GM04504 (cell line): ENCODE measurements at places on chromosomes 7 and 10.

- no peak for DNase-seq
Measured at GRCh38 chr7:43791-44540, 148.4 kb upstream of the FAM20C start.

DNA sequence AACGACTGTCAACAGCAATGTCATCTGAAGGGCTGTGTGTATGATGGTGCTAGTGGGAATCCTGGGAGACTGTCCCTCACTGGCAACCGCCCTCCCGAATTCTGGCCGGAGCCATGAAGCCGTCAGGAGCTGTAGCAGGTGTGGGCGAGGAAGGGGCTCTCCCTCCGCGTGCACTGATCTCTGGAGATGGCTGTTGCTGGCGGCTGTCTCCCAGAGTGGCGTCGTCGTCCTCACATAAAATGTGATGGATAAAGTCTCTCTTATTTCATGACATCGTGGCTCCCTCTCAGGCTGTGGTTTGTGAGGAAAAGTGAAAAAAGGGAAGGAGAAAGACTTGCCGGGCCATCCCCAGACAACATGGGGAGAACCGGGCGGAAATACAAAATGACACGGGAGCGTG is 216.5 kb downstream of the DNAJB6 start:
- DNase-seq = no peak

GRCh38 chr10:44990965-44991364 is 9.8 kb upstream of the ZNF22 start:
- DNase-seq = no peak

DNA sequence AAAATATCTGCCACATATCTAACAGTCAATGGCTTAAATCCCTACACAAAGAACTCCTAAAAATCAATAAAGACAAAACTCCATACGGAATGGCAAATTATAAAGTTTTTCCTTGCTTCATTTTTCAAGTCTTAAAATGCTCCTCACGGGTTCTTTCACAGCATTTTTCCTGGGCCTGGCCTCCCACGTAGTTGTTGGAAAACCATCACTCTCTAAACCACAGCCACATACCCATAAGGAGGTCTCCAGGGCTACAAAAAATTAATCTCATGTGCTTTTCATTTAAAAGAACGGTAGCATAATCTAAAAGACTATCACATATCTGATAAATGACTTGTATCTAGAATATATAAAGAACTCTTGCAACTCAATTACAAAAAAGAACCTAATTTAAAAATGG is 2.9 kb downstream of the COA1 start:
- no peak for DNase-seq

- DNase-seq = no peak
Measured at GRCh38 chr10:5890452-5890915, 441 bp downstream of the FBH1 start.

DNA sequence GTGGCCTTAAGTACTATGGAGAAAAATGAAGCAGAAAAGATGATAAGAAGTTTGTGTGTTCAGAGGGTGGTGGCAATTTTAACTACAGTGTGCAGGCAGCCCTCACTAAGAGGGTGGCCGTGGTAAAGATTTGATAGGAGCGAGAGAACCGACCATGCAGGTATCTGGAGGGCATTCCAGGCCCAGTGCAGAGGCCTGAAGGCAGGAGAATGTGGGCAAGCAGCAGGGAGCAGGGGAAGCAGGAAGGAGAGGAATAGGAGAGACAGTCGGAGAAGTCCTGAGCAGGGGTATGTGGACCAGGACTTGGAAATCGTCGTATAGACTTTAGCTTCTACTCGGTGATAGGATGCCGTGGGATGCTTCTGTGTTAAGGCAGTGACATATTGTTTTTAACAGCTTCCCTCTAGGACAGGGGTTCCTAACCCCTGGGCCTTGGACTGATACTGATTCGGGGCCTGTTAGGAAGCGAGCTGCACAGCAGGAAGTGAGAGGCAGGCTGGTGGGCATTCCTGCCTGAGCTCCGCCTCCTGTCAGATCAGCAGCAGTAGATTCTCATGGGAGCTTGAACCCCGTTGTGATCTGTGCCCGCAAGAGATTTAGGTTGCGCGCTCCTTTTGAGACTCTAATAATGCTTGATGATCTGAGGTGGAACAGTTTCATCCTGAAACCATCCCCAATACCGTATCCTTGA is 227.2 kb downstream of the CCDC3 start:
- DNase-seq = no peak

GRCh38 chr7:1598286-1598685 is 28.5 kb upstream of the PSMG3 start:
- no peak for DNase-seq

- DNase-seq = no peak
Measured at GRCh38 chr7:100630066-100630465, 11.3 kb downstream of the TFR2 start.

GRCh38 chr7:19030281-19030680 is 87.2 kb downstream of the TWIST1 start:
- DNase-seq = peak; percentile 52

GRCh38 chr10:24531439-24531838 is 192.2 kb downstream of the ARHGAP21 start:
- DNase-seq = no peak

GRCh38 chr10:6035101-6035834 is 26.9 kb downstream of the IL2RA start:
- no peak for DNase-seq

DNA sequence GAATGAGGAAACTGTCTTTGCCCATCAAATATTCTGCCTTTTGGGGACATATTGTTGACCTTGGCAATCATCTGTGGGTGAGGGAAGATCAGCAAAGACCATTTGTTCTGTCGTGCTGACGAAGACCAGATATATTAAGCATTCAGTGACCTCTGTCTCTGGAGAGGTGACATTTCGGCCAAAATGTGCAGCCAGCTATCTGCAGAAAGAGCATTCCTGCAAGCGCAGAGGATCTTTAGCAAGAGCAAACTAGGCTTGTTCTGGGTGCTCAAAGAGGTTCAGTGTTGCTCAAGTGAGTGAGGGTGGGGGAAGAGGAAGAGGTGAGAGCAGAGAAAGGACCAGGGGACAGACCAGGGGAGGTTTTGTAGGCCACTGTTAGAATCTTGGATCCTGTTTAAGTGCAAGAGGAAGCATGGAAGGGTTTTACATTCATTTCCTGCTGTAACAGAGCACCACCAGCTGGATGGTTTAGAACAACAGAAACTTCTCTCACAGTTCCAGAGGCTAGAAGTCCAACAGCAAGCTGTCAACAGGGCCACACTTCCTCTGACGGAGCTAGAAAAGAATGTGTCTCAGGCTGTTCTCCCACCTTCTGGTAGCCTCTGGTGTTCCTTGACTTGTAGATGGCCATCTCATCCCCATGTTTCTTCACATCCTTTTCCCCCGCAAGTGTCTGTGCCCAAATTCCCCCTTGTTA is 11.2 kb downstream of the C10orf120 start:
- peak; percentile 1 for DNase-seq

DNA sequence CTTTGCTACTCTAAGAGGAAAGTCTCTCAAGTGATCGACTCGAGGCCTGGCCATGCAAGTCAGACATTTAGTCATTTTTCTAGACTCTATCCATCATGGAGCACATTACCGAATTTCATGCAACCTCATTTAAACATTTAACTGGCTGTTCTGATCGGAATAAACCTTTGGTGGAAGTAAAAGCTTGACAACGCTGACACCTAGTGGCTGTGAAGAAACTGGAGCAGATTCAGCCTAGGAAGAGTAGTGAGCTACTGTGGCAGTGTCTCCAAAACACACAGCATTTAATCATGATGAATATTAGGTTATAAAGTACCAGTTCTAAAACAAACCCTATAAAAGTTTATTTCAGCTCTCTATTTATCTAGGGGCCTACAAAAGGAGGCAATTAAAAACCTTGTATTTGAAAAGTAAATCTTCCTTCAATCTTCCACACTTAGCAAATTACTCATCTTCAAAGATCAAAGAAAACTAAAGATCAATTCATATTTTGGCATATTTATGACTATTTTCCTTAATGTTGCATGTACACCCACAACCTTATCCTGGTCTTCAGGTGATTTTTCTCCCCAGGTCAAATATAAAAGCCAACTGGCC is 175.0 kb downstream of the CTNNA3 start:
- peak; percentile 13 for DNase-seq

- no peak for DNase-seq
Measured at GRCh38 chr7:120156476-120156875, 116.5 kb upstream of the KCND2 start.

GRCh38 chr7:26096136-26096535 is 55.9 kb upstream of the NFE2L3 start:
- DNase-seq = no peak

- DNase-seq = no peak
Measured at GRCh38 chr7:1639532-1640175, 30.4 kb upstream of the ELFN1 start.

DNA sequence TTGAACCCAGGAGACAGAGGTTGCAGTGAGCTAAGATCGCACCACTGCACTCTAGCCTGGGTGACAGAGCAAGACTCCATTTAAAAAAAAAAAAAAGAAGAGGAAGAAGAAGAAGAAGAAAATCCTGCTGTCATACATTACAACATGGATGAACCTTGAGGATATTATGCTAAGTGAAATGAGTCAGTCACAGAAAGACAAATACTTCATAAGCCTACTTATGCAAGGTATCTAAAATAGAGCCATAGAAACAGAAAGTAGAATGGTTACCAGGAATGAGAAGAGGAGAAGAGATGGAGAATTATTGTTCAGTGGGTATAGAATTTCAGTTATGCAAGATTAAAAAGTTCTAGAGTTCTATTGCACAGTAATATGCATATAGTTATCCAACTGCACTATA is 466.5 kb downstream of the PLXNA4 start:
- DNase-seq = no peak

DNA sequence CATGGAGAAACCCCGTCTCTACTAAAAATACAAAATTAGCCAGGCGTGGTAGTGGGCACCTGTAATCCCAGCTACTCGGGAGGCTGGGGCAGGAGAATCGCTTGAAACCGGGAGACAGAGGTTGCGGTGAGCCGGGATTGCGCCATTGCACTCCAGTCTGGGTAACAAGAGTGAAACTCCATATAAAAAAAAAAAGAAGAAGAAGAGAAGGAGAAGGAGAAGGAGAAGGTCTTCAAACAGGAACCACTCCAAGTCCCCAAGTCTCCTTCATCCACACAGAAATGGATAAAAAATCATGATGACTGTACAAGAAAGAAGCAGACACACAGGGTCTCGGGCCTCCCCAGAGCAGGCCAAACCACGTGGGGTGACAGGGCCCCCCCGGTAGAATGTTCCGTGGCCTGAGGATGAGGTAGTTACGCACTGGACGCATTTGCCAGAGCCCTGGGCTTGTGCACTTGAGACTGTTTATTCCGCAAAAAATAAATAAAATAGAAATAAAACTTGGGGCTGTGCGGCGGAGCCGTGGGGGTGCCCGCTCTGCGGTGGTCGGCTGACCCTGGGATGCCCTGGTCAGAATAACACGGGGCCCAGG is 15.8 kb downstream of the VENTX start:
- DNase-seq = no peak

DNA sequence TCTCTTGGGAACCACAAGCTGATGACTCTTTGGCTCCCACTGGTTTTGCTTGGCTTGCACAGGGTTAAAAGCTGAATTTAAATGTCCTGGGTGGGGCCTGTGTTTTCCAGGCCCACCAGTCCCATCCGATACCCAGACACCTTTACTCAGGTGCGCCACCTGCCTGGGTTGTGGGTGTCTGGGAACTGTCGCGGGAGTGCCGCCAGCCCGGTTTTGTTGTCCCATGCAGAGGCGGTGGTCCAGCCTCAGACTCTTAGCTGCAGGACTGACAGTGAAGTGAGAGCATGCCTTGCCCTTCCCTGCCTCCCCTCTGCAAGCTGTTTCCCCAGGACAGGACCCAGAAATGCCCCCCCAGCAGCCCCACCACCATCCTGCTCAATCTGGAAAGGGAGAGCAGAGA is 255.6 kb upstream of the ZNF32 start:
- no peak for DNase-seq

- no peak for DNase-seq
Measured at GRCh38 chr10:108412323-108412722, 1247.8 kb upstream of the SORCS1 start.

DNA sequence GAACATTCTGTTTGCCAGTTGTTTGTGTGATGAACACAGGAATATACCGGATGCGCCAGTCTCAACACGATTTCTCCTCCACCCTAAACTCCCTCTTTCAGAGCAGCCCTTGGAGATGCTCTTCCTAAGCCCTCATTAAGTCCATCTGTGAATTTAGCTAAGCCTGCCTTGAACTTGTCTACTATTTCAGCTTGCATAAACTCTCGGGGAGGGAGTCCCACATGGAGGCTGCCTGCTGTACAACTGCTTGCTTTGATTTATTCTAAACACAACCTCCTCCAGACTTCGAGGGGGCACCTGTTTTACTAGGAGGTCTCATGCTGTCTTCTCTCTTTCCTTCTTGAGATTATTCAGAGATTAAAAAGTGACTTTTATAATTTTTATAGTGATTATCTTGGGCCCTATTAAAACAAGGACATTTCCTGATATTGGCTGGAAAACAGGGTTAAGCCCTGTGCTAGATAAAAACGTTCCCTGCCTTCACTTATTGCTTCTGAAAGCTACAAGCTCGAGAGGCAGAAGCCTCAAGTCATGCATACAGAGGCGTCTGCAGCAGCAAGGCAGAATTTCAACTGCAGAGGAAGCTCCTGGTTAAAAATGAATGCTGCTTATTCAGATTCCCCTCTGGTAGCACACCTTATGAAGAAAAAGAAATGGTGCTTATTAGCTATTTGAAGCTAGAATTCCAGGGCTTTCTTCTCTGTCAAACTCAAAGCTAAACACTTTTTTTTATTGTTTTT is 174.3 kb downstream of the FANK1 start:
- DNase-seq = no peak

- DNase-seq = no peak
Measured at GRCh38 chr10:128035557-128035973, 90.7 kb downstream of the MKI67 start.

DNA sequence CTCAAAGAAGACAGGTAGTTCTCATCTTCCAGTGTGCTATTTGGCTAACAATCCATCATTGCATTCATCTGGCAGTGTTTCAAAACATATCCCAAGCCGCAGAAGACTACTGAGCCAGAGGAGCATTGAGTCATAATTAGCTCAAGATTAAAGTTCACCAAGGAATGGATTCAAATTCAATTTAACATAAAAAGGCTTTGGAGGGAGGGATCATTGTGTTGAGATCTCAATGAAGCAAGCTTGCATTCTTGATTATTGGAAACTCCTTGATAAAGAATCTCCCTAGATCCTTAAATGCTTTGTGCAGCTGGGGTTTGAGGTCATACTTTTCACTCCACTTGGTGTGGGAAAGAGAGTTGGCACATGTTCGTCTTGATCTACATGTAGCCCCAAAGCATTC is 142.8 kb upstream of the SEMA3A start:
- no peak for DNase-seq

GRCh38 chr7:44221231-44221791 is 20.5 kb downstream of the YKT6 start:
- no peak for DNase-seq

DNA sequence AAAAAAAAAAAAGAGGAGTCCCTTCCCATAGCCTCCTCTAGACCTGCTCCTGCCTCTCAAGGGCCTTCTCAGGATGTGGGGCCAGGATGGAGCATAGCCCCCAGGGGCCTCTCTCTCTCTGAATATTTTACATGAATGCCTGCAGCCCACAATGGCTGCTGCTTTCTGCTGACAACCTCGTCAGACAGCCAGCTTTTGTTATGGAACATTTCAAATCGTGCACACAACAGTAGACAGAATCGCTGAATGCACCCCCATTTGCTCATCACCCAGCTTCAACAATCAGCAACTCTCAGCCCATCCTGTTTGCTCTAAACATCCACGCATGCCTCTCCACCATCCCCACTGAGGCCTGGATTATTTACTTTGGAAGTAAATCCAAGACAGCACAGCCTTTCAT is 5.4 kb downstream of the PLAC9 start:
- no peak for DNase-seq

- no peak for DNase-seq
Measured at GRCh38 chr7:51080216-51080615, 236.4 kb downstream of the COBL start.
